ENCODE measurements at places on chromosomes 6 and 20. TPM values are rescaled to one million over a fixed set of nuclear protein-coding genes. Genes with fewer than 3 reads are reported as not detected.

The PHF20 gene
- 17.3 TPM for total RNA-seq

The GSTA2 gene
- not detected for total RNA-seq

The SAMHD1 gene
- total RNA-seq = 23.9 TPM

GRCh38 chr6:136236466-136237293 is 13.4 kb downstream of the MTFR2 start:
- no peak for ATAC-seq

DNA sequence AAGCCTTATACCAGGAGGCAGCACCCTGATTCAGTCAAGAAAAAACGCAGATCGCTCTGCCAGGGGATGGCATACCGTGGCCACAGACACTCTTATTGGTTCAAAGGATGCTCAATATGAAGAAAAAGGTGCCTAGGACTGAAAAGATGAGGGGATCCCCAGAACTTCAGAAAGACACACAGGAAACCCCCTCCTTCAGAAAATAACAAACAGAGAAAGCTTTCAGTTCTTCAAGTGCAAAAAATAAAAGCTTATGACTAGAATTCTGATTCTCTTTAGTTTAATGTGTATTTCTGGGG is 17.7 kb upstream of the MYB start:
- no peak for ATAC-seq

Data from esophagus mucosa (tissue), 1 donor.